Fibroblast of lung (primary cell): ENCODE measurements at places on chromosomes 13 and 19.

- DNase-seq: peak; percentile 100
These were observed at the start of gene LENG1 for GRCh38 chr19:54159352-54160181. LENG1 (minus strand) TSS chr19:54159721; CDS start chr19:54159695, 26 bp downstream.

GRCh38 chr13:33441015-33441414, 155.5 kb upstream of the STARD13 start:
- peak; percentile 43 for DNase-seq

DNA sequence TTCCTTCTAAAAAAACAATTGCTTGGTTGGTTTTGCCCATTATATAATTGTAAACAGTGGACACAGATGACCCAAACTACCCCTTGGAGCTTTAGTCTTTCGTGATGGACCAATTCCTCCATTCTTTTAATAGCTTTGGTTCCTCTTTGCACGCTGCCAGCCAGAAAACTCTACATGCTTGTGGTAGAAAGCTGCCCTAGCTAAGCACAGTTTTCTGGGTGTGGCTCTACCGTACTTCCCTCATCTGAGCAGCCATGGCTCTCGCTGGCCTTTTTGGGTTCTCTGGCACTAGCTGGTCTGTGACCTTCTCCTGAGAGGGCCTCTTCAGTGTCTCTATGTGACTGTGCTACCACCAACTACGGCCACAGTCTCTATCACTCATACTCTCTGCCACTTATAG, 29.9 kb upstream of the CEBPA start:
- no peak for DNase-seq

GRCh38 chr19:31266731-31267130, 82.5 kb downstream of the TSHZ3 start:
- DNase-seq: no peak

DNA sequence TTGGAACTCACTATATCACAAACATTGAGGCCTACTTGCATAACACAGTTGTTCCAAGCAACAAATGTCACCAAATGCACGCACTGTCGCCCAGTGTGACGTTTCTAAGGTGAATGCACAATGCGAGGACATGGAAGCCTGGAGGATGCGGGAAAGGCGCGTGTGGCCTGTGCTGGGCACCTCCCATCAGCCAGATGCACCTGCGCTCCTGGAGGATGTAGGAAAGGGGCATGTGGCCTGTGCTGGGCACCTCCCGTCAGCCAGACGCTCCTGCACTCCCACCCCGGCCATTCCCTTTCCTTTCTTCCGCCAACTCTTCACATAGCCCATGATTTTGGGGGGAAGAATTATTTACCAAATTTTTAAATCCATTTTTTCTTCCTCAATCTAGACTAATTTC, 202.4 kb upstream of the SOX1 start:
- DNase-seq: no peak

GRCh38 chr19:16045893-16046292, 30.4 kb upstream of the TPM4 start:
- DNase-seq: no peak

- no peak for DNase-seq
These were observed 12.3 kb downstream of the ATP1A3 start for GRCh38 chr19:41981724-41982123.
